ENCODE measurements at places on chromosomes 16 and 17. TPM values are rescaled to one million over a fixed set of nuclear protein-coding genes. Genes with fewer than 3 reads are reported as not detected.

GRCh38 chr17:1976000-1976682 lies 49.0 kb downstream of the RTN4RL1 start:
- DNase-seq = peak; percentile 28

GRCh38 chr17:72640415-72641165 lies 451.9 kb downstream of the SLC39A11 start:
- no peak for DNase-seq

DNA sequence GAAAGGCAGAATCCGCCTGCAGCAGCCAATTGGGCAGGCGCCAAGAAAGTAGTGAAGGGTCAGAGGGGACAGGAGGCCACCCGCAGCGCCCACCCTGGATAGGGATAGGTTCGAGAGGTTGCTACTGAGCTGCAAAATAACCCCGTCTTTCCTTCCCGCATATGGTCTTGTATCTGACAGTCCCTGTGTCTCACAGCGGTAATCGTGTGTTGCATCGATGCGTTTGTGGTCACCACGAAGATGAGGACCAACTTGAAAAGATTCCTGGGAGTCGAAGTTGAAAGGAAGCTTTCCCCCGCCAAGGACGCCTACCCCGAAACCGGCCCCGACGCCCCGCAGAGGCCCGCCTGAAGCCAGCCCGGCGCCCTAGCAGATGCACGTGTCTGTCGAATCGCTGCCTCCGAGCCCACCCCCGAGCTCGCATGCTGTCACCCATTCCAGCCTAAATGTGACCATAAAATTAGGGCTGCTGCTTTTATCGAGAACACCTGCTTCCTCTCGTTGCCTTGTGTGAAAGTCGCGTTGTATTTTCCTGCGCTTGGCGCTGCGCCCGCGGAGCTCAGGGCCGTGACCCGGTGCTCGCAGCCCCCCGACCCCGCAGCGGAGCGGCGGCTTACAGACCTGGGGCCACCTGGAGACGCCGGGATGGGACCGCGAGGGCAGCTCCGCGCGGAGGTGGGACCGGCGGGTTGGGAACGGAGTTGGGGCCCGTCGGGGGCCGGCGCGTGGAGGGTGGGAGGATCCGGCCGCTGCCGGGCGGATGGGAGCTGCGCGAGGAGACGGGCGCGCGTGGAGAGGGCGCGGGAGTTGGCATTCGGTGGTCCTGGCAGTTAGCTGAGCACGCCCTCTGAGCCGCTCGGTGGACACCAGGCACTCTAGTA lies at the start of gene CMTM2:
Gene CMTM2 (plus strand): TSS at position 813 of the 881 bp plus-strand sequence. CDS start 145 bp downstream, outside the sequence.
- no peak for DNase-seq

DNA sequence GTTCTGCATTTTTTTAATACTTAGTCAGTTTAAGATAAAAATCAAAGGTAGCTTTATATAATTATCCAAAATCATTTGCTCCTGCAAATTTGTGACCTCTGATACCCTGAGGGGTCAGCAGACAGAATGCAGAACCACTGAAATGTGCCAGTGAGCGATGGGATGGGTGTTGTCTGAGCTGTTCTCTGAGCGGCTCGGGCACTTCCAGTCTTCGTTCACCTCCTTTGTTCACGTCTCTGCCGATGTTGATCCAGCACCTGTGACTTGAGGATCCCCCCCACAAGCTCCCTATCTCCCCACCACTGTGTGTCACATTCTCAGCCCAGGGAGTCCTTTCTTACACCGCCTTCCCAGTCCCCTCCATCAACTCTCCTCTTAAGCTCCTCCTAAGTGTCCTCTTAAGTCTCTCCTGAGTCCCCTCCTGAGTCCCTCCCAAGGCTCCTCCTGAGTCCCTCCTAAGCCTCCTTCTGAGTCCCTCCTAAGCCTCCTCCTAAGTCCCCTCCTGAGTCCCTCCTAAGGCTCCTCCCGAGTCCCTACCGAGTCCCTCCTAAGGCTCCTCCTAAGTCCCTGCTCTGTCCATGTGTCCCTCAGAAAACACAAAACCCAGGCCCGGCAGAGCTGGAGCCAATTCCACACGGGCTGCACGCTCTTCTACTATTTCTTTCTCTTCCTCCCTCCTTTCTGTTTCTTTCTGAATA lies 47.5 kb downstream of the RNF213 start:
- no peak for DNase-seq

DNA sequence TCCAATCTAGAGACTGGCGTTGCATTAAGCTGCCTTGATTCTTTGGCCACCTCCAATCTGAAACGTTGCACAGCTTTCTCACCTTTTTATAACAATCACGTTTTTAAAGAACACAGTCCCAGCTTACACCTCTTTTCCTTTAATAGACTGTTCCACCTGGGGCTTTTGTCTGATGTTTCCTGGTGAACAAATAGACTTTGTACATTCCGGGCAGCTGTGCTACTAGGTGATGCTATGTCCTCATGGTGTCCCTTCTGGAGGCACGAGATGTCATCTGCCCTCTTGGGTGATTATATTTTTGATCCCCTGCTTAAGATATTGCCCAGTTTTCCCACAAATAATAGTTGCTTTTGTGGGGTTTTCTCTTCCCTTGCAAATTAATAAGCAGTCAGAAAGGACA lies 225.5 kb downstream of the SOX9 start:
- DNase-seq = no peak

DNA sequence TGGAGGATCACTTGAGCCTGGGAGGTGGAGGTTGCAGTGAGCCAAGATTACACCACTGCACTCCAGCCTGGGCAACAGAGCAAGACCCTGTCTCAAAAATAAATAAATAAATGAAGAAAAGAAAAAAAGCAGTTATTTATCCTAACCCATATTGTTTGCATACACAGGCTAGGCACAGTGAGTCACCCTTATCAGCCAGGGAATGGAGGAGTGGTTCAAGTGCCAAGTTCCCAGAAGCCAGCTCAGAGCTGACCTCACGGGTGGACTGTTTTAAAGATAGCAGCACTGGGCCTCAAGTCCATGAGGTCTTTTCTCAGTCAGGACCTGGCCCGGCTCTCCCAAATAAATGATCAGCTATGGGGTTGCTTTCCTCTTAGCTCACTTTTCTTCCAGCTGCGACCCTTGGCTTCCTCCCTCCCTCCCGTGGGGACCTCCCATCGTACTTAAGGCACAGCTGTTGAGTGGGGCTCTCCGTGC lies 22.6 kb upstream of the MGAT5B start:
- no peak for DNase-seq

GRCh38 chr16:83906683-83907082 lies 7.8 kb downstream of the MLYCD start:
- DNase-seq = no peak

DNA sequence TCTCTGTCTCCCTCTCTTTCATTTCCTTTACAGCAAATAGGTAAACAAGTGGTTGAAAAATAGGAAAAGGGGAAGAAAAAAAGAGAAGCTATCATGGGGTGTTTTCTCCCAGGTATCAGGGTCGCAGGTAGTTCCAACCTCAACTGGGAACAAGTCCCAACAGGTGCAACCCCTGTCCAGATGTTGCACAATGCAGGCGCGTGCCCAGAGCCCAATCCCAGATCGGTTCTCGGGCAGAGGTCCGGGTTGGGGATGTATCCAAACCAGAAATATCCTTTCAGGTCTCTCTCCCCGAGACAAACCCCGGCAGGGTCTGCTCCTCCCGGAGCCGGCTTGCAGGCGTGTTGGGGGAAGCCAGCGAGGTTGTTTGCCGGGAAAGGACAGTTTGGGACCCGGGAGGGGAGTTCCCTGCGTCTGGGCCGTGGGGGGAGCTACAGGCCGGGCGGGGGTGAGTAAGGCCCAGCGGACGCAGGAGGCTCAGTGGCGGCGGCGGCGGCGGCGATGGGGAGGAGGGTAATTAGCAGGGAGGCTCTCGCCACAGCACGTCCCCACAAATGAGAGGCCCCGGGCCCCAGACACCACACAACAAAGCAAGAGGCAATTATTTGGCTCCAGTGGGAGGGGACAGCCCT lies 21.2 kb upstream of the SP6 start:
- no peak for DNase-seq

- no peak for DNase-seq
These were observed 11.7 kb downstream of the PECAM1 start for GRCh38 chr17:64378890-64379354.

DNA sequence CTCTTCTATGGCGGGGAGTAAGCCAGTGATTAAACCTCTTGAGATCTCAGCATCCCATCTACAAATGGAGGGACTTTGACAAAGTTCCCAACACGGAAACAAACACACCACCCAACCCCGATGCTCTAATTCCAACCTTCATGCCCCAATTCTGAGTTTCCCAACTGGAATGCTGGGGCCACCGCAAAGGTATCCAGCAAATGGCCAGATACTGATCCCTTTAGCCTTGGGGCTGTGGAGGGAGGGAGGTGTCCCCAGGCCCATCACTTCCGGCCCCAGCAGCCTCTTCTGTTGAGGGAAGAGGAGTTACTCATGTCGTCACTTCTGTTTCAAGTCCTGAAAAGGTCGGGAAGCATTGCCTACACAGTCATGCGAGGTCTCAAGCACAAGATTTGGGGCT lies 154.8 kb upstream of the RPH3AL start:
- no peak for DNase-seq

- DNase-seq = no peak
These were observed 90.6 kb upstream of the FBXO47 start for GRCh38 chr17:39057701-39058206.

CLEC10A gene
- total RNA-seq = not detected

DHX40 gene
- total RNA-seq = 35.9 TPM

AGRP gene
- total RNA-seq = not detected

APOBR gene
- total RNA-seq = 3.2 TPM

All from activated T-cell treated with anti-CD3 and anti-CD28 coated beads, Interleukin-2, amount 50 U/mL, for 72 hours (primary cell).